ENCODE measurements at places on chromosomes 3 and 15.

GRCh38 chr3:78838362-78838761 lies 929.4 kb downstream of the ROBO1 start:
- no peak for DNase-seq

GRCh38 chr3:139123377-139124095 lies 78.8 kb upstream of the PRR23C start:
- DNase-seq: no peak

DNA sequence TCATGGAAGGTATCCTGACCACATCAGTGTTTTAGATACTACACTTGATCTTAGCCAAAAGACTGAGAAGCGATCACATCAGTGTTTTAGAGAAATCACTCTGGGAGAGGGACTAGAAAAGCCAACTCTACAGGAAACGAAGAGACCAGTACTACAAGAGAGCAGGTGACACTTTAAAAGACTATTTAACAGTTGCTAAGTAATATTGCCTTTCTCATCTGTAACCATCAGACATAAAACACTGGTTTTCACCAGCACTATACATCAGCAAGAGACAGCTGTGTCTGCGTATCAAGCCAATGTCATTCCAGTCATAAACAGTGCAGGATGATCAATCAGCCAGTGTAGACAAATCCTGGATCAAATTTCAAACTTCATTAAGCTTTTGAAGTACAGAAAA lies 66.7 kb downstream of the GLB1 start:
- DNase-seq: no peak

DNA sequence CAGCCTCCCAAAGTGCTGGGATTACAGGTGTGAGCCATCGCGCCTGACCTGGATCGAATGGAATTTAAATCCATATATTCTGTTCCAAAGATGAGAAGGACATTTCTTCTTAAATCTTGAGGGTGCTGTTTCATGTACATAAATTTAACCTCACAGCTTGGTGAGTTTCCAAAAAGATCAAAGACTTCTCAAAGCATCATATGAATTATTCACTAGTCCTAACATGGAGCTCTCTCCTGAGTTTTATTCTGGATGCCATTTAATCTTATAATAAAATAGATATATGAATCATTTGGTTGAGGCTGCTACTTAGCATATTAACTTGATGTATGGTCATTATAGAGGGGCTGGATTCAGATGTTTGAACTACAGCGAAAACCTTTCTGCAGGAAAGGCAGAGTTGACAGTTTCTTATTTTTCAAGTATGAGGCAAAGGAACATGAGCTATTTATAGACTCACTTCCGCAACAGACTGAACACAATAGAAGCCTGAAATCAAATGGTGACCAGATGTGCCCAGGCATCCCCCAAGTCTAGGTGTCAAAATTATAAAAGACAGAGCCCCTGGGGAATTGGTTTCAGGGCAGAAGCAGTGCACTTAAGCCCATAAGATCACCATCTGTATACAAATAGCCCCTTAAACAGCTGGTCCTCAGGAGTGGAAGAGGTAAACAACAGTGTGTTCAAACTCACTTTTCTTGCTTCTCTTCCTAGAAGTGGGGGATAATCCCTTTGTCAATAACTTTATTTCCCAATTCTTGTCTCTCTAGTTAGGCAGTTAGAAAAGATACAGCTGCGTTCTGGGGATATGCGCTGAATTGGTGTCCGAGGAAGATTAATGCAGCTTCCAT lies 29.7 kb downstream of the STARD9 start:
- no peak for DNase-seq

DNA sequence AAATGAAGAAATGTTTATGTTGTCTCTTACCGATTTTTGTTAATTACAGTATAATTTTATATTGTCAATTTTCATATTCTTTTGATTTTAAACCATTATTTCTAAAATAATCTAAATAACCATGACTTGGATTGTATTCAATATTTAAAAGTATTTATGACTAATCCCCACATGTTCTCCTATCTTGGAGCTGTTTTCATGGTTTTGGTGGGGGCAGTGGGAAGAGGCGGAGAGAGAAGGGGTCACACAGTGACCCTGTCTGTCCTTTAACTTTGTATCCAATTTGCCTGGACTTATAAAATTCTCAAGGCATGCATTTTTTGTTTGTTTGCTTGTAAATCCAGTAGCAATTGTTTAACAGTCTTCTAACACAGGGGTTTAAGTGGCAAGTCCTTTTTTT lies 407.4 kb downstream of the NTRK3 start:
- no peak for DNase-seq

DNA sequence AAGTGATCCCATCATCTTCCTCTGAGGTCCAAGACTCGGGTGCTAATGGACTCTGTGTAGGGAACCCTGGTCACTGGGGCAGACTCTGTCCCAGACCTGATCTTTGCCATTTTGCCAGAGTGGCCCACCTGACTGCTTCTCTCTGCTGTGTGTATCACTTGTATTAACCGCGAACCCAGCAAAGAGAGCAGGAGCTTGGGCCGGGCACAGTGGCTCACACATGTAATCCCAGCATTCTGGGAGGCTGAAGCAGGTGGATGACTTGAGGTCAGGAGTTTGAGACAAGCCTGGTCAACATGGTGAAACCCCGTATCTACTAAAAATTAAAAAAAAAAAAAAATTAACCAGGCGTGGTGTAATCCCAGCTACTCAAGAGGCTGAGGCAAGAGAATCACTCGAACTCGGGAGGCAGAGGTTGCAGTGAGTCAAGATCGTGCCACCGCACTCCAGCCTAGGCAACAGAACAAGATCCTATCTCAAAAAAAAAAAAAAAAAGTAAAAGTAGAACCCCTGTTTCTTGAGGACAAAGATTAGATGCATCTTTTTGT lies 32.9 kb upstream of the CYP11A1 start:
- DNase-seq: no peak

DNA sequence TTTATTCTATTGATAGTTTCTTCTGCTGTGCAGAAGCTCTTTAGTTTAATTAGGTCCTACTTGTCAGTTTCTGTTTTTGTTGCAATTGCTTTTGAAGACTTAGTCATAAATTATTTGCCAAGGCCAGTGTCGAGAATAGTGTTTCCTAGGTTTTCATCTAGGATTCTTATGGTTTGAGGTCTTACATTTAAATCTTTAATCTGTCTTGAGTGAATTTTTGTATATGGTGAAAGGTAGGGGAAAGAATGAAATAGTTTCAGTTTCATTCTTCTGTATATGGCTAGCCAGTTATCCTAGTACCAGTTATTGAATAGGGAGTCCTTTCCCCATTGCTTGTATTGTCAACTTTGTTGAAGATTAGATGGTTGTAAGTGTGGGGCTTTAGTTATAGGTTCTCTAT lies 10.6 kb upstream of the GCSAM start:
- no peak for DNase-seq

- DNase-seq: no peak
These were observed 124.6 kb upstream of the LYSMD4 start for GRCh38 chr15:99857836-99858235.

DNA sequence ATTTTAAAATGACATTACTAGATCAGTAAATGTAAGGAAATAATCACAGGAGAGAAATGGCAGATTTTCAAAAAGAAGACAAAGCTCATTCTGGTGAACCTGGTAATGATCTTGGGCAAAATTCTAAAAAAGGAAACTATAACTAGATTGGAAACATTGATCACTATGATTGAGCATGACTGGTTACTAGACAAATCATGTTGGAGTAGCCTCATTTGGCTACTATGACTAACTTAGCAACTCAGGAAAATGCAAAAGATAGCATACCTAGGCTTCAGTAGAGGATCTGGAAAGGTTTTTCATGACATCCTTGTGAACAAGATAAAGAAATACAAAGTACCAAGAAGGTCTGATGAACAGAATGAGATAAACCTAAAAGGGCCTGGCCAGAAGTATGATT lies 7.6 kb upstream of the TMF1 start:
- no peak for DNase-seq

GRCh38 chr3:120177707-120178306 lies 83.6 kb upstream of the GSK3B start:
- no peak for DNase-seq

- no peak for DNase-seq
These were observed 7.3 kb upstream of the MCCC1 start for GRCh38 chr3:183106635-183107034.

DNA sequence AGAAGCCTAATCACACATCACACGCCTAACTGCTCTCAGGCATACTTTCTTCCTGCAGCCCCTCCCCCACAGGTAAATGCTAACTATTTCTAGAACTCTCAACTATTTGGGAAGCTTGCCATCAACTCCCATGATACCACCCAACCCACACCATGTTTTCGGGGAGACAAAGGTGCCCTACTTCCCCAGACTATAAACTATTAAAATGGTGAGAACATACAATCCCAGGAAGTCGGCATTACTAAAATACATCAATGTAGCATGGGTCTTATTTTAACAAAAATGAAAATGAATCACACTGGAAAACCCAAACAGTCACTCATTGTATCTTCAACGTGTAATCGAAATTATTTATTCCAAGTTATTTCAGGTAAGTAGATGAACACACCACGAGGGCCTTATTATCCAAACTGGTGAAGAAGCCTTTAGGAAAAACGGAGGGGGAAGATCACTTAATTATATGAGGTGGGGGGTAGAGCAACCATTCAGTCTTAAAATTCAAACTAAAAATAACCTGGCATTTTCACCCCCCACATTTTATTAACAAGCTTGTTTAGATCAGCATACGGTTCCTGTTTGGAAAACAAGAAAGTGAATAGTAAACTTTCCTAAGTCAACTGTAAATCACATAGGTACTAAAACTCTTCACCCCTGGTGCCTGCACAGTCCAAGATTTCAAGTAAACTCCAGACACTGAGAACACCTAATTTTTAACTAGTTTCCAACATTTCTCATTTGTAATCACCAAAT lies 1.9 kb downstream of the TBL1XR1 start:
- no peak for DNase-seq

DNA sequence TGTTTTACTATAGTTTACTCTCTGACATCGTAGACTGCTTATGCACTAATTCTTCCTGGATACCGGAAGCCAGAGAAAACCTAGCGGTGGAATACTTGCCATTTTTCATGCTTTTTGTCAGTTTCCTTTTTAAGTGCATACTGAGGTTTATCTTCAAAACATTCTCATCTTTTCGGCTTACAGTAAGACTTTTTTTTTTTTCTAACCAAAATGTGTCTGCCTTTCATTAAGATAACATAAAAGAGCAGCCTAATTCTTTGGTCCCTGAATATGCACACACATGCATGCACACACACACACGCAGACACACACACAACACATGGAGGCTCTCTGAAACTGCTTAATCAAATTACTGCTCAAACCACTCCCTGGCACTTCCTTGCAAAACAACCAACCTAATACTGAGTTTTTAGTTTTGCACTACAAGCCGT lies 1.3 kb downstream of the ZNF445 start:
- no peak for DNase-seq

- peak; percentile 88 for DNase-seq
These were observed 330.8 kb downstream of the TIGIT start for GRCh38 chr3:114624571-114625181.

- DNase-seq: no peak
These were observed 100.3 kb upstream of the TPRG1 start for GRCh38 chr3:189071446-189071845.

- no peak for DNase-seq
These were observed 1009.9 kb upstream of the SEMA6D start for GRCh38 chr15:46707452-46707851.

DNA sequence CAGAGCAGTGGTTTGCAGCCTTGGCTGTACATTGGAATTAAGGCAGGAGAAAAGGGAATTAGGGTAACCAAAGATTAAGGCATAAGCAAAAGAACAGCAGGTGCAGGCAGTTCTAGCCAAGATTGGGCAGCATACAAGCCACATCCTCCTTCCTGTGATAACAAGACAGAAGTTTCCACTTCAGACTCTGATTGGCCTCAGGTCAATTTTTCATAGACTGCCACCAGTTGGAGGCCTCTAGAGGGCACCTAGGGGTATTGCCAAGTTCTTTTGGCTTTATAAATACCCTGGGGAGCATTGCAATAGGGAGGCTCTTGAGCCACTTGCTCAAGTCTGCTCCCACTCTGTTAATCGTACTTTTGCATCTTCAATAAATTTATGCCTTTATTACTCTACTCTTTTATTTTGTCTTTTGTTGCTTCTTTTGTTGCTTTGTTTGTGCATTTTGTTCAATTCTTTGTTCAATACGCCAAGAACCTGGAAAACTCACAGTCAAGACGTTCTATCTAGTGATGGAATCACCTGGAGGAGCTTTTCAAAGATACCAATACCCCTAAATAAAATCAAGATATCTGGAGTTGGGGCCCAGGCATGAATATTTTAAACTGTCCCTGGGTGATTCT lies 32.2 kb upstream of the FMN1 start:
- DNase-seq: no peak

GRCh38 chr3:141519587-141519986 lies 32.8 kb downstream of the RASA2 start:
- no peak for DNase-seq

GRCh38 chr3:64988188-64988587 lies 300.4 kb upstream of the ADAMTS9 start:
- DNase-seq: no peak

DNA sequence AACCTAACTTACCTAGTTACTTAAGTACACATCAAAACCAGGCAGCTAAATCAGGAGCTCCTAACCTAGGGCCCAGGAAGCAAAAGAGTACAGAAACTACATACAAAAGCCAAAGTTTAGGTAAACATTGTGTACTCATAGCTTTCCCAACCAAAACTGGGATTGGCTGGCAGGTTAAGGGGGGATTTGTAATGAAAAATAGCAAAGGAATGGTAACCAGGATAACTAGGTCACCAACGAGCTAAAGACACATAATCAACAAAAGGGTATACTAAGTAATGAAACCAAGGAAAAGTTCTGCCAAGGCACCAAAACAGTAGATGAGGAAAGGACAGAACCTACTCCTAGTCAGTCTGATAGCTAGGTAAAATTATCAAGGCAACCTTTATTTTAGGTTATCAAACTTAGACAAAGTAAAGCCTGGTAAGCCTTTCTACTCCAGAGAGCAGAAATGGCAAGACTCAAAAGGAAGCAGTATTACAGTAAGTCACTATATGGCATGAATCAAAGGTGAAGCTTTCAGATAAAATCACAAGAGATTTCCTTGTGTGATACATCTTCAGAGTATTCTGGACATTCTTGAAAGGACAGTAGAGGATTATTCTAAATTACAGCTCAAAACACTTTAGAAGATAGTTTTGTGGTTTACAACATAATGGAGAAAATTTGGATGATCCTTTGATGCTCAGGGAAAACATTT lies 10.2 kb downstream of the TRA2B start:
- DNase-seq: no peak

DNA sequence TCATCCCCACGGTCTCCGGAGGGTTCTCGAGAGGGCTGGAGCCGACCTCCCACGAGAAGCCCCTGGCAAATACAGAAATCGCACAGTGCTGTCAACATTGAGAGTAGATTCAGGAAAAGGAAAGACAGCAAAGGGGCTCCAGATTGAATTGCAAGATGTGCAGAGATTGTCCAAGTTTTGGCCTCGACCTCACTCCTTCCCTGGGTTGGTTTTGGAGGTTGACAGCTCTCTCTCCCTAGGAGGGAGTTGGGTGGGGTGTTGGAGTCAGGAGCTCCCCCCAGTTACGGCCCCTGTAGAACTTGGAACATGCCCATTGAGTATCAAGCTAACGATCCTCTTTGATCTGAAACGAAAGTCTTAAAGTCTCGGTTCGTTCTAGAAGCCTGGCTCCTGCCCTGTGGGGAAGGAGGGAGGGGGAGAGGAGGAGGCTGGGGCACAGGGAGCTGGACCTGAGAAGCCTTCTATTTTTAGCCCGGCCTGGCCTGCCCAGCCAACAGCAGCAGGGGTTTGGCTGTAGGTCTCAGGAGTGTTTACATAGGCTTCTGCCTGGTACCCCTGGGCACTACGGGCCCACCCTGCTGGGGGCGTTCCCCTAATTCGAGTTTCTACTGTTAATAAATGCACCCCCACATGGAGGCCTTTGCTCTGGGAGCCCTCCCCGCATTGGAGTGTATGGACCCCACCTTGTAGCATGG lies 672 bp upstream of the KY start:
- DNase-seq: peak; percentile 21

- no peak for DNase-seq
These were observed 301.8 kb upstream of the PROK2 start for GRCh38 chr3:72086743-72087087.
